H7 (cell line): ENCODE measurements at places on chromosomes 2 and 18. TPM values are rescaled to one million over a fixed set of nuclear protein-coding genes. Genes with fewer than 3 reads are reported as not detected.

DNA sequence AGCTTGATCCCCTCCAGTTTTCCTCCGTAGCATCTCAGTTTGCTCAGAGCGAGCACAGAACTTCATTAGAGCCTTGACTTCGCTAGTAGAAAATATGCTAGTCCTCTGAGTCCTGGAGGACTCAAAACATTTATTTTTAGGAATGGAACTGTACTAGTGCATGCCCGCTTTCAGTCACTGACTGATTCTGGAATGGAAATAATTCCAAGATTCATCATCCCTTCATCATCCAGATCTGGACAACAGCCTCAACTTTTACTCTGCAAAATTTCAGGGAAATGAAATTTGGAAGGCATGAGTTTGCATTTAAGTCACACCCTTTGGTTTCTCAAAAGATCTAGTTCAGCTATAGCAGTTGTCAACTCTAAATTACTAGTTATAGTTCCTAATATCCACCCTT, 304.6 kb downstream of the XIRP2 start:
- DNase-seq = no peak

DNA sequence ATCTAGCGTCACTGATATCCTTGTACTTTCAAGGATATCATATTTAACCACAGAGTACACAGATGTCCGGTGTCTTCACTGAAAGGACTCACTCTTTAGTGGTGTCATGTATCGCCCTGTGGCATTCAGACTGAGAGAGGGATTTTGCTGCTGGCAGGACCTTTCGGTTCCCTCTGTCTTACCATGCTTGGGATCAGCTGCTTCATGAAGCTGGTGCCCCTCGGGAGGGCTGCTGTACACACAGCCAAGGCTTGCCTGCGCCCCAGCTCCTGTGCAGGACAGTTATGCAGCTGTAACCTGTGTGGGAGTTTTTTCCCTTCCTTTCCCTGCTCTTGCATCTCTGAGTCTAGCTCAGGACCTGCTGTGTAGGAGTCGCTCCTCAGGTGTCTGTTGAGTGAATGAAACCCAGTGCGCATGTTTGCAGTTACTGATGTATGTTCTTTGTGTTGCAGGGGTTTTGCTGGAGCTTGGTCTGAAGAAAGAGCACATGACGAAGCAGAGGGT, 64.4 kb downstream of the GREB1 start:
- DNase-seq = no peak

DNA sequence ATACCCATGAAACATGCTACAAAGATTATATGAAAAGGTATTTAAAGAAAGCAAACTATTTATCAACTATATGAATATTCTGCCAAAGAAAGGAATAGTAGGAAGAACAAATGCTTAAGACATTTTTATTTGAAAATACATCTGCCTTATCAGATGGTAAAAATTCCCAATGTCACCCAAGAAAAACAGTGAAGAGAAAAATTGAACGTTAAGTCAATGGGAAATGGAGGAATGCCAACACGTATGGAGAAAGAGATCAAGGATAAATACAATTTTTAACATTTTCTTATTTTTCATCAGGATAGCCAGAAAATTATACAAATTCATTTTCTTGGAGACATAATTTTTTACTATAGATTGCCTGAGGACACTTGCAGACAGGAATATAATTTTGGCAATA, 394.2 kb downstream of the ZEB2 start:
- no peak for DNase-seq

GRCh38 chr18:74248189-74248588, 43.6 kb downstream of the CYB5A start:
- no peak for DNase-seq

DNA sequence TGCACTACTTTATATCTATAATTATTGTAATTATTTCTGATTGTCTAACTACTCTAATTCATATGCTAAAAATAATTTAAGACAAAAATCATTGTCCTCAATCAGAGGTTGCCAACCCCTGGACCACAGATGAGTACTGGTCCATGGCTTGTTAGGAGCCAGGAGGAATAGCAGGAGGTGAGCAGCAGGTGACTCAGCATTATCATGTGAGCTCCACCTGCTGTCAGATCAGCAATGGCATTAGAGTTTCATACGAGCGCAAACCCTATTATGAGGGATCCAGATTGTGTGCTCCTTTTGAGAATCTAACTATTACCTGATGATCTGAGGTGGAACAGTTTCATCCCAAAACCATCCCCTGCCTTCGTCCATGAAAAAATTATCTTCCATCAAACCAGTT, 1434.4 kb downstream of the LRP1B start:
- no peak for DNase-seq

GRCh38 chr2:7119132-7119835, 202.1 kb downstream of the RNF144A start:
- peak; percentile 58 for DNase-seq

DNA sequence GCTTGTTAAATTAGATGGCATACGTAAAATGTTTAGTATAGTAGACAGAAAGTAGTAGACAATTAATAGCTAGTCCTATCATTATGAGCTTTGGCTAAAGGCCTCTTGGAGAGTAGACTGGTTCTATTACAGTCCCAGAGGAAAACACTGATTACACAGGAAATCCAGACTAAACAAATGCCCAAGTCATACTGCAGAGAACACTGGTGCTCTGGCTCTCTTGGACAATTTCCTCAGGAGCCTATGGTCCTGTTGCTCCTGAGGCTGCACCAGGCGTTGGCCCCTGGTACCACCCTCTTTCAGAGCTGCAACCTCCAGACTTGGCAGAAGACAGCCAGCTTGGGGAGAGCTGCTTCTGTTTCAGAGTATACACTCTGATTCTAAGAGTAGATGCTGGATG, 41.8 kb downstream of the STAT1 start:
- DNase-seq = no peak

GRCh38 chr2:17605696-17606095, 65.2 kb downstream of the VSNL1 start:
- DNase-seq = no peak

- DNase-seq = no peak
Observed at GRCh38 chr2:157894694-157895435, 18.7 kb upstream of the ACVR1 start.

- DNase-seq = no peak
Observed at GRCh38 chr2:128490881-128491691, 172.4 kb upstream of the HS6ST1 start.

GRCh38 chr2:168961450-168962229, 60.5 kb downstream of the G6PC2 start:
- DNase-seq = peak; percentile 7

DNA sequence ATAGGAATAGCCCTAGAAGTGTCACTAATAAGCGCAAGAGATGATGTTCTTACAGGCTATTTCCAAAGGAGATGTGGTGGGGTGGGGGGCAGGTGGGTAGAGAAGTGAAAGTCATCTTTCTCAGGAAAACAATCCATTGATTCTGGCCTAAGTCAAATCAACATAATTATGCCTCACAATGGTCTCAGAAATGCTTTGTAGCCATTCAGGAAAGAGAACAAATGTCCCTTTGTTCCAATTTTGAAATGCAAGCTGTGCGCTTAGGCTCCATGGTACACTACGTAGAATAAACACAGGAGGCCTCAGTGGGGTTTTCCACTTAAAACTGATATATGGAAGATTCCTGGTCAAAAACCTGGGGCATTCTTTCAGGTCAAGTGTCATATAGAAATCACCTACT, 529.9 kb upstream of the KLHL29 start:
- no peak for DNase-seq

DNA sequence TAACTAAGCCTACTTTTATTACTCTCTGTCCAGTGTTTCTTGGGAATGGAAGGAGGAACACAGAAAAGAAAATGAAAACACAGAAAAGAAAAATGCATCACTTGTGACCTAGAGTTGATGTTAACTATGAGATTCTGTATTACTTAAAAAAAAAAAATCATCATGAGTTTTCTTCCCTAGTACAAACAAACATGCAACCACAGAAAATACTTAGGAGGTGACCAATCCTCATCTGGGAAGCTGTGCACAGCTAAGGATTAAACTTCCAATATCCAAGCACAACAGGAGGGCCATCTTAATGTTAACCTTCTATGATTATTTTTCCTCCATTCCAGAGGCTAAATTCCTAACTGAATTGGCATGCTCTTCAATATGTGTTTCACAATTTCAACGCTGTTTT, 1140.4 kb downstream of the LRP1B start:
- no peak for DNase-seq

GRCh38 chr2:163801486-163801885, 65.7 kb upstream of the FIGN start:
- no peak for DNase-seq

DNA sequence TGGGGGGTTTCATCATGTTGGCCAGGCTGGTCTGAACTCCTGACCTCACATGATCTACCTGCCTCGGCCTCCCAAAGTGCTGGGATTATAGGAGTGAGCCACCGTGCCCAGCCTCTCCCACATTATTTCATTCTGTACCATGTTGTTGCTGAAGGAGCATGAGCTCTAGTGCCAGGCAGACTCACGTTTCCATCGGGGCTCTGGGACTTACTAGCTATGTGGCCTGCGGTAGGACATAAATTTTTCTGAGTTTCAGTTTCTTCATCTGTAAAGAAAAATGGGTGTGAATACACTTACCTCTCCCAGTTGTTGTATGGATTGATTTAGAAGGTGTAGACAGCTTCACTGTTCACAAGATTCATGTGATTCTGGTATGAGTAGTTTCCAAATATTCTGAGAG, 30.8 kb upstream of the CCL20 start:
- DNase-seq = no peak

GRCh38 chr2:113281910-113282746, 3.4 kb upstream of the PAX8 start:
- DNase-seq = no peak

DNA sequence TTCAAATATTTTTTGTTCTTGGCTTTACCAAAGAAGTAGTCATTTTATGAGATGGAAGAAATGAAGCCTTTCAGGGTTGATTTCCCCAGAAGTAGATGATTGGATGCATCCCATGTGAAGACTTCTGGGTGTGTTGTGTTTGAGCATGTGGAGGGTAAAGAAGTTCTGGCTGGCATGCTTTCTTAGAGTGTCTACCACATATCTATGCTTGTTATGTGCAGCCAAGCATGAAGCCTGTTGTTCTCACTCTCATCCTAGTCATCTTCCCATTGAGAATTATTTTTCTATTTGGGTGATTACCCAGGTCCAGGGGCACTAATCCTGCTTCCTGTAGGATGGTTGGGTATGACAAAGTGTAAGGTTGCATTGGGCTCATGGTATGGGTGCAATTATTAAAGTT, 472.9 kb downstream of the PTPRM start:
- no peak for DNase-seq

DNA sequence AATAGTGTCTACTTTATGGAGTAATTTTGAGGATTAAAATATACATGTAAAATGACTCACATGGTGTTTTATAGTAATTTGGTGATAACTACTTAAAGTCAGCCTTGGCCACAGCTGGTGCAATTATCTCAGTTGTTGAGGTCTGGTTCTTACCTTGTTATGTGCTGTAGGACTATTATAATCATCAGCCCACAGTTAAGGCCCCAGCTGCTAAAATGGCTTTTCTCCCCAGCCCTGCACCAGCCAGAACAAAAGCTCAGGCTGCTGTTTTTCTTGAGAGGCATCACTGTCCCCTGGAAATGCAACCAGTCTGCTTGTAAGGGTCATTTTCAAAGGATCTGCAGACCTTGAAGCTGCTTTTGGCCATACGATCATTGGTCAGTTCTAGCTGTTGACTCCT, 283.3 kb upstream of the THUMPD2 start:
- DNase-seq = no peak

DNA sequence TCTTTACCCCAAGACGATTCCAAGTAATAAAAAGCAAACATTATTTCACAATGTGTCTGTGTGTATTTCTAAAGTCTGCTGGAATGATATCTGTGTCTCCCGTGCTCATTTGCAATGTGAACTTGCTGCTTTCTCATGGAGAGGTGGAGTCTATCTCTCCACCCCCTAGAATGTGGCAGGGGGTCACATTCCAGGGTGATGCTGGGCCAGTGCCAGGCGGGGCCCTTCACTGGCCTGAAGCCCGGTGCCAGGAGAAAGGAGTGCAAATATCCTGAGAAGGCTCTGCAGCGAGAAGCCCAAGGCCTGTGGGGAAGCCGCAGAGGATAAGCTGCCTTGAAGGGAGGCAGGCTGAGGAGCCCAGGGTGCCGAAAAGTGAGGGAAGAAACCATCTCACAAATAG, 26.8 kb upstream of the LDLRAD4 start:
- peak; percentile 72 for DNase-seq

- DNase-seq = no peak
Observed at GRCh38 chr2:162475661-162476060, 131.7 kb downstream of the GCA start.

DNA sequence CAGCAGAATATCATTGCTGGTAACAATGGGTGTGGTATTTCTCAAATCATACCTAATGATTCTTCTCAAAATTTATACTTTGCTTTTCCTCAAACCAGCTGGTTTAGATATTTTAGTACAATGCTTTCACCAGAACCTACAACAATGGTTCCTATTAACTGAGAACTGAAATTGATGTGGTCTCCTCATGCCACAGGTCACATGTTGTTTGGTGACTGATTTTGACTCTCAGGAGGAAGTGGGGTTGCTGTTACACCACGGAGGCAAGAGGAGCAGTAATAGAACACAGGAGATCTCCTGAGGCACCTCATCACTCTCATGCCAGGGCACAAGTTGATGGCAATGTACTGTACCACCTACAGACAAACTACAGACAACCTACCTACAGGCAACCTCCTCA, 3.0 kb upstream of the CEP68 start:
- DNase-seq = no peak

- DNase-seq = peak; percentile 29
Observed at GRCh38 chr2:157497638-157498314, 53.9 kb upstream of the CYTIP start.

- no peak for DNase-seq
Observed at GRCh38 chr2:218166791-218167190, at the start of gene CXCR1. Gene CXCR1 (minus strand): TSS chr2:218166962. CDS start chr2:218165211, 1,751 bp downstream.

DCDC2C gene
- total RNA-seq = not detected in 2 replicates

GRB14 gene
- 3.9 and 6.0 TPM in 2 replicates for total RNA-seq

CCDC150 gene
- 18.4 and 27.7 TPM in 2 replicates for total RNA-seq

PLCL1 gene
- total RNA-seq = 0.21 and 0.22 TPM in 2 replicates

HSBP1L1 gene
- 1.6 and 2.8 TPM in 2 replicates for total RNA-seq

MOGAT1 gene
- not detected in 2 replicates for total RNA-seq

GKN2 gene
- total RNA-seq = not detected in 2 replicates

CREG2 gene
- total RNA-seq = 0.03 and 0.15 TPM in 2 replicates

TANC1 gene
- total RNA-seq = 7.0 and 8.4 TPM in 2 replicates

KLHL14 gene
- 2.5 and 7.4 TPM in 2 replicates for total RNA-seq
